CD4-positive, alpha-beta T cell (primary cell): ENCODE measurements at places on chromosomes 2 and 18.

DNA sequence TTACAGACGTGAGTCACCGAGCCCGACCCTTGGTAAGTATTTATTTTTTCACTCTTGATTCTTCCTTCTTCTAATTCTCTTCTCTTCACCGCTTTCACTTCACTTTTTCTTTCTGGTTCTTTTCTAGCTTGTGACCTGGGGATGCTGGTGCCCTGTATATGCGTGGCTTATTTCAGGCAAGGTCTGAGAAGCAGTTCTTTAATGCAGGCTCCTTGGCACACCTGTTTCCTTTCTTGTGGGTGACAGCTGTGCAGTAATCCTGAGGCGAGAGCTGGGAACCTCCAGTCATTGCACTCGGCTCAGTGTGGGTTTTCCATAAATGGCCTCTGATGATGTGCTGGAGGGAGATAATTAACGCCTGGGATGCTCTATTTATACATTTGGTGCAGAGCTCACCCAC, 193.8 kb downstream of the TSN start:
- no peak for DNase-seq

DNA sequence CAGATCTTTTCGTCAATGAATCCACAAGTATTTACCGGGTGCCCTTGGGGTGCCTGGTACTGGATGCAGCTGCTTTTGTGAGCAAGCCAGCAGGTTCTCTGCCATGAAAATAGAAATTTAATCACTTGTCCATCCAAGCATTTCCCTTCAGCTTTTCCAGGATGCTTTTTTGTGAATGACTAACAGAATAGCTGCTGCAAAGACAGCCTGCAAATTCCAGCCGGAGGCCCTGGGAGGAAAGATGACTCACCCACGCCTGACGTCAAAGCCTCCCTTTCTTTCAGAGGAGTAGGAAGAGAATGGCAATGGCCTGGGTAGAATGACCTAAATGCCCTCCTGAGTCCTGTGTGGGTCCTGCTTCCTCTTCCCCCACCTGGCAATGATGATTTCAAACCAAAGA, 111.9 kb downstream of the AP1S3 start:
- DNase-seq = no peak

GRCh38 chr2:113712941-113713340, 43.5 kb downstream of the SLC35F5 start:
- DNase-seq = no peak

DNA sequence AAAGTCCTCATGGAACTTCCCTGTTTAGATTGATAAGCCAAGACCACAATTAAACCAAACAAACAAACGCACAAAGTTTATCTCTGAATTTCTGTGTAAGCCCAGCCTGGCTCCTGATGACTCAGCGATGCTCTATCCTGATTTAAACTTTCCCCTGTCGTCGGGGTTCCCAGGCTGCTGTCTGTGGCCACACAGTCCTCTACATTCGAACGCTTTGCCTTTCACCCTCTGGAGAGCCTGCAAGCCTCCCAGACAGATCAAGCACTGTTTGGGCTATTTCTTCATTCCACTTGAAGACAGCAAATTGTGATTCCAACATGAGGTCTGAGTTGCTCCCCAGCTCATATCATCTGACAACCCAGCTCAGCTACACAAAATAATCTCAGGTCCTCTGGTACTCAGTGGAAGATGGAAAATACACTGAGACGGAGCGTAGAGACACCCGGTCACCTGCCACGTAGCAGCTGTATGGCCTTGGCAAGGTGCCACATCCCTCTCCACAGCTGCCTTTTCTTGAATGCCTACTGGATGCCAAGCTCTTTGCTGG, 51.2 kb downstream of the CYRIA start:
- no peak for DNase-seq

- no peak for DNase-seq
Observed at GRCh38 chr2:237199082-237199481, 113.4 kb downstream of the COPS8 start.
